ENCODE measurements at places on chromosomes 3 and 15.

DNA sequence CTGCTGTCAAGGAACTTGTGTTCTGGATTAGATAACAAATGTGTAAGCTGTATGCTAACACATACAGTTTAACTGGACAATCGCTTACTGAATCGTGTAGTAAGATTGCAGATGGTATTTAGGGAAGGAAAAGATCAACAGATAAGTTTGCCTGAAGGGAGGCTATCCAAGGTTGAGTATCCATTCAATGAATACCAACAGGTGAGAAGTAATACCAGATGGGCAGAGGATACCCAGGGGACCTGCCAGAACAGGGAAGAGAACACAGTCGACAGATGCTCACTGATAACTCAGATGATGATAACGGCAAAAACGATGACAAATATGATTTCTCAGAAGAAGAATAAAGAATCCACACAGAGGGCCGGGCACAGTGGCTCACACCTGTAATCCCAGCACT lies 3.2 kb upstream of the UACA start:
- no peak for DNase-seq

DNA sequence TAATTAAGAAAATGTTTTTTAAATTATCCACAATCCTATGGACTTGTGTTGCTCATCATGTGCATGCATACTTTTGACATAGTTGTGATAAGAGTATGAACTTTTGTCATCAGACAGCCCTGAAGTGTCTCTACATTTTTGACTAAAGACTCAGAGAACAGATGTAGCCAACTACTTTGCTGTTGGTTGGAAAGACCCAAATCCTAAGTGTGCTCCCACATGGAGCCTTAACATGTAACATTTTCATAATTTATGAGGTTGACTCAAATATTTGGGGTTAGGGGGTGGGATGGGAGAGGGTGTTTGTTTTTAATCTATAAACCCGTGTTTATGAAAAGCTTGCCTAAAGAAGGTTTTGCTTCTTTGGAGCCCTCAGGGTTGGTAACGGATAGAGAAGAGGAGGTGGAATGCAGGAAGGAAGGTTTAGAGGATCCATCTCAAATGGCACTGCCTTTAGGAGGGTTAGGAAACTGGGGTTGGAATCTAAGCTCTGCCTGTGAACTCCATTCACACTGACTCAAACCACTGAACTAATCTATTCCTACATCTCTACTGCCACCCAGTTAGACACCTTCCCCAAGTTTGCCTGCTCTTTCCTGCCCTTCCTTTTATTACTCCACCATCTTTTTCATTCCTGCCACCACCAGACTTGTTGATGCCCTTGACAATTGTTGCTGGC lies 3.7 kb downstream of the BOC start:
- no peak for DNase-seq

GRCh38 chr15:91522605-91523332 lies 330.7 kb upstream of the SLCO3A1 start:
- peak; percentile 28 for DNase-seq

- no peak for DNase-seq
Measured at GRCh38 chr3:40689837-40690236, 165.1 kb downstream of the ZNF621 start.

- no peak for DNase-seq
Measured at GRCh38 chr3:187025656-187026316, 95.5 kb downstream of the ST6GAL1 start.

DNA sequence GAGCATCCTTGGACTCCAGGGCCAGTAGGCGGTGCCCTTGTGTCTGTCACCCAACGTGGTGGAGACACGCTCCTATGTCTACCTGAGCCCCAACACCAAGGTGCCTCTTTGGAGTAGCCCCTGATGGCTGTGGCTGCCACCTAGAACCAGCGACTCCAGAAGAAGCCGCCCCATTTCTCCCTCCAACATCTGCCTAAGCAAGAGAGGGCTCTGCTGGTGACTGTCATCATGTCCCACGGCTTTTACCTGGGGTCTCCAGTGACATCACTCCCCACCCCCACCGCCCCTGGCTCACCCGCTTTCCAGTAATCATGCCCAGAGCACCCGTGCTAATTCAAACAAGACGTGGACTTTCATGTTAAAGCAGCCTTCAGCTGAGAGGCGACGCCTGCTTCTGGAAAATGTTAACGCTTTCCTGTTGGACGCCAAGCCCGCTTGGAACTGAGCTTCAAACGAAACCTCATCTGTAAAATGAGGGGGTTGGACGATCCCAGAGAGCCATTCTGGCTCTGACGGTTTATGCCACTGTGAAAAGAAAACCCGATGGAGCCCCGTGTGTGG lies 57.0 kb downstream of the ISG20 start:
- DNase-seq = no peak
